ENCODE measurements at places on chromosomes 1 and 21.

GRCh38 chr1:13593511-13594131 lies 10.0 kb downstream of the PDPN start:
- peak; percentile 88 for DNase-seq

DNA sequence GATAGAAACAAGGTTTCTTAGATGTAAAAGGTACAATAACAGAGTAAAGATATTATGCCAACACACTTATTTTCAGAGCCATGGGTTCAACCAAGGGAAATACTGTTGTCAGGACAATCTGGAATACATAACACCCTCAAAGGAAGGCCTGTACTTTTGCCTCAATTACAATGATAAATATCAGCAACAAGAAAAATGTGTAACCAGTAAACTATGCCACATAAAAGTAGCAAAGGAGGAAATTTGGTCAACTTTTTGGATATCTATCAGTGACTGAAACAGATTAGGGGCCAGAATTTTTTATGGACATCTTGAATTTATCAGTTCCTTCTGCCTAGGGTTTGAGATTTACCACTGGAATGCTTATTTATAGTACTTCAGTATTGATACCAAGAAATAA lies 24.6 kb upstream of the RAP1GAP start:
- no peak for DNase-seq

DNA sequence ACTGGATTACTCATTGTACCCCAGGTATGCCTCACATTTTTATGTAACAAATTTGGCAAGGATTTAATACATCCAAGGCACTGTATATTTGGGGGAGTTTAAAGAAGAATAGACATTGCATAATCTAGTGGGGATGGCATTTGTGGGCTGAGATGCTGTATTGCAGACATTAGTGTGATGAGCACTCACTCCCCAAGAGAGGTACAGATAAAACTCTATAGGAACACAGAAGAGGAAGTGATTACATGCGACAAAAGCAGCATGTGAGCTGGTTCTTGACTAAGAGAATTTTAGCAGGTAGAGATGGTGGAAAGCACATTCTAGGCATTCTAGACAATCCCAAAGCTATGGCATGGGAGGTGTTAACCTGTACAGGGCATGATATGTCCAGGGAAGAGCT lies 24.2 kb upstream of the CDC14A start:
- DNase-seq = no peak

DNA sequence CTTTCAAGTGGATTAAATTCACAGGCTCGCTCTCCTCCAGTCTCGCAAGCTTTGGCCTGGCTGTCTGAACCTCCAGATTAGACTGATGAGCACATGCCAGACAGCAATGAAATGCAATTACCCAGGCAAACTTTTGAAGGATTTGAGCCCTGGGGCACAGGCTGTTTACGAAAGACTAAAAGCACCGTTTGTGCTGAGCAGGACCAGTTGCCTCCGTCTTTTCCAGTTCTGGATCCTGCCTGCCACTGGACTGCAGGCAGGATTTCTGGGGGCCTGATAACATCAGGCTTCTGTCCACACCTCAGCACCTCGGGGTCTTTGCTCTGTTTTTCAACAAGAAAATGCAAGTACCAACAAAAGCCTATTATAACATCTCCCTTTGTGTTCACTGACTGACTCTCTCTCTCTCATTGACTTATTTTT lies 145.7 kb downstream of the CLIC6 start:
- DNase-seq = peak; percentile 97

DNA sequence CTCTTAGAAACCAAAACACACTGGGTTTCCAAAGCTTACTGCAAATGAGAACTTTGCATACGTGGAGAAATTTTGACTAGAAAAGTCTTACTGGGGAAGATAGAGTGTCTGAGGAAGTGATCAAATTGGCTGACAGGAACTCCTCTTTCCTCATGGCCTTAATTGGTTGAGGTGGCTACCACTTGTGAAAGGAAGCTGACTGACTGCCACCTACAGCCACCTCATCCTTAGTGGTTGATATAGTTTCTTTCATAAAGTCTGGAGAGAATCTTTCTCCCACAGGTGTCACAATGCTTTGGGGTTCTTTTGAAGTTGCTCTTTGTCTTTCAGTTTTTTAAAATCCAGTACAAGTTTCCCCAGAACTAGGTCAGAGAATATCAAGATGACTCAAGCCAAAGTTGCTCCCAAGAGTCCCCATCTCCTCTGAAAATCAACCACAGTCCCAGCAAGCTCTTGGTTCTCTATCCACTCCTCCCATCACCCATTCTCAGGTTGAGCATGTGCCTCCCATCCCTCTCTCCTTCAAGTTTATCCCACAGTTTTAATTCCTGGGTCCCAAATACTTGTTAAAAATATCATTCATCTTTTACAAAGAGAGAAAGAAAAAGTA lies 43.3 kb downstream of the GPR88 start:
- DNase-seq = no peak

GRCh38 chr1:94258873-94259331 lies 21.5 kb upstream of the ARHGAP29 start:
- DNase-seq = no peak

- DNase-seq = no peak
These were observed 6.6 kb downstream of the ZBTB48 start for GRCh38 chr1:6586404-6586816.

DNA sequence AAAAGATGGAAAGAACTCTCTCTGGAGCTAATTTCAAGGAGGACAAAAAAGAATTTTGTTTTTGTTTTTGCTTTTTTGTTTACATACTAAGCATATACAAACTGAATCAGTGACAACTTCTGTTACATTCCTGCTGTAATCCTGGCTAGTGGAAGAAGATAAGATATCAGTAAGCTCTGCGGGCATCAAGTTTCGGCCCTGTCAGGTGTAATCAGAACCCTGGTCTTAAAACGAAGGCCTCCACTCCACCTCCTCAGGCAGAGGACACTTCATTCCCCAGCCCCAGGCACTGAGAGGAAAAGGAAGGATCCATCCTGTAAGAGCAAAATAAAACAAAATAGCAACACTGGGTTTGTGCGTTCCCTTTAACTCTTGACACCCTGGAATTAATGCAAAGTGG lies 88.9 kb upstream of the ARHGAP29 start:
- peak; percentile 72 for DNase-seq

DNA sequence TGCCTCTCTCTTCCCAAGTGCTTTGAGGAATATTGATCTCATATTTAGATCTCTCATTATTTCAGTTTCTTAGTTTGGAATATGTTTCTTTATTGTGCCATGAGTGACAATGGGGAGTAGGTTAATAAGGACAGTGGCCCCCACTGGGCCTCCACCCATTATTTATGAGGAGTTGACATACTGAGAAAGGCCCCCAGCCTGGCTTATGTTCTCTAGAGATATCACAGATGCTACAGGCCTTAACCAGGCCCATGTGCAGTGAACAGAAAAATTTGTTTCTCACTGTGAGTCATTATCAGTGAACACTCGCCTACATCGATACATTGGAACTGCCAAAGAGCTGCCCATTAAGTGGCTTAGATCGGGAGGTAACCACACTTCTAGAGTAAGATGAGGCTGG lies 35.7 kb upstream of the SYT6 start:
- DNase-seq = no peak

GRCh38 chr1:11525516-11525915 lies 46.6 kb downstream of the DISP3 start:
- DNase-seq = peak; percentile 50

DNA sequence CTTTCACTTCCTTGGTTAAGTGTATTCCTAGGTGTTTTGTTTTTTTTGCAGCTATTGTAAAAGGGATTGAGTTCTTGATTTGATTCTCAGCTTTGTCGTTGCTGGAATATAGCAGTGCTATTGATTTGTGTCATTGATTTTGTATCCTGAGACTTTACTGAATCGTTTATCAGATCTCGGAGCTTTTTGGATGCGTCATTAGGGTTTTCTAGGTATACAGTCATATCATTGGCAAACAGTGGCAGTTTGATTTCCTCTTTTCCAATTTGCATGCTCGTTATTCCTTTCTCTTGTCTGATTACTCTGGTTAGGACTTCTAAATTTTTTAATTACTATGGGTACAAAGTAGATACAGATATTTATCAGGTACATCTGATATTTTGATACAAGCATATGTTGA lies 75.4 kb downstream of the SLC35A3 start:
- no peak for DNase-seq

- no peak for DNase-seq
These were observed 7.8 kb upstream of the PHLDA3 start for GRCh38 chr1:201476670-201477344.

DNA sequence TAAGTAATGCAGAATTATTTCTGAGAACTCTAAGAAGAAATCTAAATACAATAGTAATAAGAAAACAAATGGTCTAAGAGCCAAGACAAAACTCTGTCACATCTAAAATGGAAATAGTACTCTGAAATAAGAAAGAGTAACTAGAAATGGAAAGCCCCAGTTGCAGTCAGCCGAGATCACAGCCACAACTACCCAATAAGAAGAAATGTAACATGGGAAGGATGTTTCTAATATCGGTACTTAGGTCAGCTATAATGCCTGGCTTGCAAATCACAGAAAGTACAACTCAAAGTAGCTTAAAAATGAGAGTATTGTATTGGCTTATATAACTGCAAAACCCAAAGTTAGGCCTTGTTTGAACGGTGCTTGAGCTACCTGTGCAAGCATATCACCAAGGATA lies 58.6 kb upstream of the USP25 start:
- no peak for DNase-seq

GRCh38 chr1:230120921-230121381 lies 53.9 kb downstream of the GALNT2 start:
- no peak for DNase-seq

DNA sequence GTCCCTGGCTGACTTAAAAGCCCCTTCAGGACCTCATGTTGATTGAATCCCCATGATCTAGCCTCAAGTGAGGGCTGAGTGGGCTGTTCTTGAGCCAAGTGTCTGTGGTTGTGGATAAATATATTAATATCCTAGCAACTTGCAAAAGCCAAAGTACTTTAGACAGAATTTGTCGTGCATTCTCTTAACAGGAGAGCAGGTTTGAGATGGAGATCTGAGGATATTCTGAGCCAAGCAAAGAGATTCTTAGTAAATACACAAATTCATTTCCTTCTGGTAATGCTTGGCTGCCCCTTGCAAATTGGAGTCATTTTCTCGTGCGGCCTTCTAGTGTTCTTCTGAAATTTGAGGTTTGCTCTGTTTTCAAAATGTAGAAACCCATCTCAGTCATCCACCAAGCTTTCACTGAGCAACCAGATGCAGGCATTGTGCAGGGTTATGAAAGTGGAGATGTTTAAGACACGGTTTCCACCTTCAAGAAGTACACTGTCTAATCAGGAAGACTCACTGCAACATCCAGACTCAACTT lies 242.1 kb upstream of the JUN start:
- peak; percentile 21 for DNase-seq

- no peak for DNase-seq
These were observed 237.9 kb downstream of the HLX start for GRCh38 chr1:221117133-221117532.

Measured in islet precursor cell (in vitro differentiated cells).